ENCODE measurements at places on chromosomes 1 and 21.

GRCh38 chr1:160416369-160416768, 16.0 kb downstream of the VANGL2 start:
- DNase-seq, result no peak

- no peak for DNase-seq
Measured at GRCh38 chr1:110282395-110282794, 56.8 kb upstream of the RBM15 start.

DNA sequence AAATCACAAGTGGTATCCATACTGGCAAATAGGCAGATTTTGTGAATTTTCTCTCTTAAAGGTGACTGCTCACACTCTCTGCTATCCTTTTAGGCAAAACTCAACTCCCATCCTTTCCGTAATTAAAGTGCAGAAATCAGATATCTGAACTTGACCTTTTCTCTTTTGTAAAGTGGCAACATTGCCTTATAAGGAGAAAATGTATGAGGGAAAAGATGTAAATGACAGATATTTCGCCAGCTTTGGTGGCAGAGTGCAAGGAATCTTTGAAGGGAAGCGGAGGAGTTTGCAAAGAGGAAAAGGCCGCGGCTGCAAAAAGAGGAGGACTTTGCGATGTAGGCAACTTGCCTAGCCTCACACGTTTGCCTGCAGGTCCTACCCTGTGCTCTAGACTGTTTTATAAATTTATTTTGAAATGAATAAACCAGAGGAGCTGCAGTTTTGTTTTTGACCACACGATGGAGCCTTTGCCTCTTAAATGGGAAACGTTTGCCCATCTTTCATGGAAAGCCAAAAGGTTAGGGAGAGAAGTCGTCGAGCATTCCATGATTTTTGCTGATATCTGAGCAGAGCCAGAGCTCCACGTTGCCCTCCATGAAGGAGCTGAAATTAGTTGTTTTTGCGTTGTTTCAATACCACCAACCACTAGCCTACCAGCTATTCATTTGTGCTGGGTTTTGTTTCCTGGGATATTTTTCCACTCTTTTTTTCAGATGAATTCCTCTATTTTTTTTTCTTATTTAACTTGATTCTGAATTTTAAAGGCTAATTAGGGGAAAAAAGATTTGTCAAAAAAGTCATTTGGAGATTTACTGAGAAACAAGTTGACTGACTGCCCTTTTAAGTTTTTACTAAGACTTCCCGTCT, 242.3 kb downstream of the LMX1A start:
- no peak for DNase-seq

DNA sequence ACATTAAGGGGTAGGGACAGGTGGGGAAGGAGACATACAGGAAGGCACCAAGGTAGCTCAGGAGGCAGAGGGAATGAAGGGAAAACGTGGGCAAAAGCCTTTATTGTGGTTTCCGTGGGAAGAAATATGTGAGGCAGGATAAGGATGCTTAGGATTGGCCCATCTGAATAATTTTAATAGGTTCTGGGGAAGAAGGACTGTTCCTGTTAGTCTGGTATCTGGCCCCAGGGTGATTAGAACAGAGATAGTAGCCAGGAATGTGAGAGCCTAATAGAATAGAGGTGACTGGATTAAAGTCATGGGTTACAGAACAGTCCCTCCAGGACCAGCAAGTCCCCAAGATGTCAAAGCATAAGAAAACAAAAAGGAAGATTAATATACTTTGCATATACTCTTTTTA, 545.2 kb upstream of the CAMK1G start:
- no peak for DNase-seq

GRCh38 chr21:44539046-44539445, 949 bp downstream of the KRTAP10-1 start:
- DNase-seq, result peak; percentile 44

DNA sequence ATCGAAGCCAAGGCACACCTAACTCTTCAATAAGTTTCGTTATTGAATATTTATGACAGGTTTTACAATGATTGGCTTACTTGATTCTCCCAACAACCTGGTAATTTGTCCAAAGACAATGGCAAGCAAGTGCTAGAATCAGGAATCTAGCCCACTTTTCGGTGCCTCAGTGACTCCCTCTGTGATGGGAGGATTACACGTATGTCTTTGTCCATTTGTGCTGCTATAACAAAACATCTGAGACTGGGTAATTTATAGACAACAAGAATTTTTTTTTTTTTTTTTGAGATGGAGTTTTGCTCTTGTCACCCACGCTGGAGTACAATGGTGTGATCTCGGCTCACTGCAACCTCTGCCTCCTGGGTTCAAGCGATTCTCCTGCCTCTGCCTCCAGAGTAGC, 2.4 kb upstream of the LIN9 start:
- DNase-seq, result no peak

DNA sequence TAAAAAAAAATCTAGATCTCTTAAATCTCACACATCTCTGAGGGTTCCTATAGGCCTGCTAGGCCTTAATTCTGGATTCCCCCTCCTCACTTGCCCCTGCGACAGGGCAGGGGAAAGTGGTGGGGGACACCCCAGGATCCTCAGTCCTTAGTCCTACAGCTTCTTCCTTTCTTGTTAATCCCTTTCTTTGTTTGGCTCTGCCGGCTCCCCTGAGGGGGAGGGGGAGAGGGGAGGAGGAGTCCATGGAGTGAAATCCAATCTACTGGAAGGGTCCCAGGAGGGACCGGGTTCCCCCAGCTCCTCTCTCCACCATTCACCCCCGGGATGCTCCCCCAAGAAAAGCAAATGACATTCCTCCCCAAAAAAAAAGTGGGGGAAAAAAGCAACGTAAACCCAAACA, 8.5 kb downstream of the MEX3A start:
- DNase-seq, result no peak

GRCh38 chr1:186304982-186305949, 69.8 kb downstream of the TPR start:
- DNase-seq, result no peak

DNA sequence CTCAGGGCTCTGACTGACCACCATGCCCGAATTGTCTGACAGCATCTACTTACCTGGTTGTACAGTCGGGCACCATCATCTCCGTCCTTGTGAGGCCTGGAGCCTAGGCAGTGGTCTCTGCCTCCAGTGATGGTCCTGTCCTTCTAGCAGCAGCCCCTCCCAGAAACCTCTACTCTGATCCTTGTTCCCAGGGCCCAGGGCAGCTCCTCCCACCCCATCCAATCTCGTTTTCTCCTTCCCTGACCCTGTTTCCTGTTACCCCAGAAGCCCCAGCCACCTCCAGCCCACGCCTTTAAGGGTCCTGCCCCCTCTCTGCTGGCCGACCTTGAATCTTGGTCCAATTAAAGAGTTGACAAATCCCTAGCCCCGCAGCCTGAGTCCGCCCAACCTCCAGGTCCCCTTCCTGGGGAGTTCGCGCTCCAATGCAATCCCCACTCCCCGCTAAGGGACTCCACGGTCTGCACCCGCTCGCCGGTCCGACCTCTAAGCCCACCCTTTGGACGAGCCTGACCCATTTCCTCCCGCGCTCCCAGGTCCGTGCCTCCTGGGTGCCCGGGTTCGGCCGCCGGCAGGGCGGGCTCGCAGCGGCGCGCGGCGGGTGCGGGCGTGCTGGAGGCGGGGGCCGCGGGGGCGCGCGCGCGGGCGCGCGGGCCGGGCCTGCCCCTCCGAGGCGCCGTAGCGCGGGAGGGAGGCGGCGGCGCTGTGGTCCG, at the start of gene B4GALT2:
TSS of gene B4GALT2 (plus strand) at position 660 of the 710 bp plus-strand sequence. CDS start 1,951 bp downstream, outside the sequence.
- DNase-seq, result peak; percentile 80

- no peak for DNase-seq
Measured at GRCh38 chr1:225626698-225627097, 26.2 kb downstream of the ENAH start.

- no peak for DNase-seq
Measured at GRCh38 chr21:10273196-10273595, 248.2 kb upstream of the TPTE start.

GRCh38 chr1:153355445-153356071, 2.1 kb upstream of the S100A9 start:
- DNase-seq, result peak; percentile 90

- DNase-seq, result no peak
Measured at GRCh38 chr1:29456685-29457435, 220.5 kb downstream of the PTPRU start.
